ENCODE measurements at places on chromosomes 3 and 15.

DNA sequence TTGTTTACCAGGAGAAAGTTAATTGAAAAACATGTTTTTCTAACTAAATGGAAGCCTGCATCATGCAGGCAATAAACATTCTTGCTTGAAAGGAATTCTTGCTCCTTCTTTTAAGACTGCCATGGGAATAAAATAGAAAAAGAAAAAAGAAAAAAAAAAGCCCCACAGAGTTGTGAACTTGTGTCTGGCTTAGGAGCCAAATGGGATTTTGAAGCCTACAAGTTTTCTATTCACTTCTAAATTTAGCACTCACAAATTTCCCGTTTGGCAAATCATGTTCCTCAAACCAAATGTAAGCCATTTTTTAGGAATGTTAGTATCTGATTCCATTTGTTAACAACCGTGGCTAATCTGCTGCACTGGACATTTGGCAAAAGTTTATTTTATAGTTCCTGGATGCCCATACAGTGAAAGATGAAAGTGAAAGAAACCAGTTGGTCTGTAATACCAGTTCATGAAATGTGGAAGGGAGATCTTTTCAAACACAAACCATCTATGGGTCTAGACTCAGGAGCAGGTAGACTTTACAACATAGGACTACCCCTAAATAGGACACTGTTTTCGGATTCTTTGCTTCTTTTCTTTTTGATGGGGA, 133.8 kb upstream of the GMNC start:
- DNase-seq, result no peak

GRCh38 chr3:162665684-162666391, 1169.2 kb downstream of the OTOL1 start:
- no peak for DNase-seq

- no peak for DNase-seq
Measured at GRCh38 chr3:57803647-57804081, 47.6 kb downstream of the SLMAP start.

GRCh38 chr3:170179432-170179831, 2.1 kb downstream of the PHC3 start:
- DNase-seq, result no peak

DNA sequence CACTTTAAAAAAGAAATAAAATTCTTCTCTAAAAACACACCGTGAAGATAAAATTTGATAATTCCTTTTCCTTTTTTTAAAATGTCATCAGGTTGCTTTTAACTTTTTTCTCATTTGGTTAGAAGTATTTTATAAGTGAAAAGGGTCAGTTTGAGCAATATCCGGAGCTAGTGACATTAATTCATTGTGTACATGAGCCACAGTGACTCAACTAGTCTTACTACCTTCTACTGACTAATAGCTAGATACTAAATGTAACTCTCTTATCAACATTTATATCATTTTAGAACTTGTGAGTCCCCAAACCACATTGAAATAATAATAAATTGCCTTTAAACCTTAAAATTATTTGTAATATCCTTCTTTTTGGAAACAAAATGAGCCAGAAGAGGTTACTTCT, 101.2 kb upstream of the ZBTB20 start:
- no peak for DNase-seq

- DNase-seq, result peak; percentile 65
Measured at GRCh38 chr3:194249323-194250097, 101.6 kb downstream of the CPN2 start.

GRCh38 chr15:48781017-48781416, 29.9 kb downstream of the CEP152 start:
- DNase-seq, result no peak

DNA sequence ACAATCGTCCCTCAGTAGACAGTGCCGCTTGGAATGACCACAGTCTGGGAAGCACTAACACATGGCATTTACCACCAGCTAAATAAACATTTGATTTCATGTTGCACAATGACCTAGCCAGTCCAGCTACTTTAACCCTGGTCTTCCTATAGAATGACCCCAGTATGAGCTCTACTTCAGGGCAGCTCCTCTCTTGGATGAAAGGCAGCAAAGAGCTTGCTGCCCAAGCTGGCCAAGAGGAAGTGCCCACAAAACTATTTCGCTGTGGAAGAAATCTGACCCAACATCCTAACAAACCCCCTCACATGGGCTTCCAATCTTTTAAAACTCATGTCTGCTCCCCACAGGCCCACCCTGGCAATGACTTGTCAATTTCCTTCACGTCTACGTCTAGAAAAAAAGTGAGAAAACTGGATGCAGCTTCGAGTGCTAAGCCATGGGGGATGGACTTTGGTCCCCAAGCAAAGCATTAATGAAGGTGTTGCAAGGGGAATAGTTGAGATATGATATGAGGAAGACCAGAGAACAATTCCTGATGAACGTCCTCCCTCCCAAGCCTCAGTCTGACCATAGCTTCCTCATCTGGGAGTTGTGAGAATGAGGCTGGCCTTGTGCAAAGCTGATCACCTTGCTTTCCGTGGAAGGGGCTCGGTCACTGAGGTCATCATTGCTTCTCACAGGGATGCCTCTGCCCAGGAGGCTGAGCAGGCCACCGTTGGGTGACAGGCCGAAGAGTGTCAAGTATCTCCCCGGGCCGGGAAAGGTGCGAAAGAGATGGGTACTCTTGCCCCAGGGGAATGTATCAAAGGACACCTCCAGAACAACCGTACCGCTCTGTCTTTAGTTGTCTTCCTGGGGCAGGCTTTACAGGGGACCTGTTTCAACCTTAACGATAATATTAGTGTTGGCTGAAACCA, 964 bp downstream of the SLC25A20 start:
- no peak for DNase-seq

DNA sequence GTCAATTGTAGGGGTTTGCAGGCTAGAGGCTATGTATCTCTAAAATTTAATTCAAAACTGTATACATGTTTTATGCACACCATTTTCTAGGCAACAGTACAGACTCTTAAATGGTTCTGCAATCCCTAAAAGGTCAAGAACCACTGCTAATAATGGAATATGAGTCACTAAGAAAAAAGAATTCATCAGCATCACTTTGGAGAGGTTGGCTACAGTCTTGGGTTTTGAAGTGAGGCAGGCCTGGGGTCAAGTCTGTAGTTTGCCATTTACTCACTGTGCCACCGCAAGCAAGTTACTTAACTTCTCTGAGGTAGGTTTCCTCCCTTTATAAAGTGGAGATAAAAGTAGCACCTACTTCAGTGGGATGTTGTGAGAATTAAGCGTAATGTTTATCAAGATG, 33.7 kb downstream of the THRB start:
- no peak for DNase-seq

- DNase-seq, result peak; percentile 85
Measured at GRCh38 chr3:140206196-140207040, 271.4 kb downstream of the CLSTN2 start.

GRCh38 chr15:45391746-45392583, 13.6 kb upstream of the GATM start:
- DNase-seq, result no peak

GRCh38 chr3:58084788-58085543, 76.7 kb downstream of the FLNB start:
- DNase-seq, result no peak

DNA sequence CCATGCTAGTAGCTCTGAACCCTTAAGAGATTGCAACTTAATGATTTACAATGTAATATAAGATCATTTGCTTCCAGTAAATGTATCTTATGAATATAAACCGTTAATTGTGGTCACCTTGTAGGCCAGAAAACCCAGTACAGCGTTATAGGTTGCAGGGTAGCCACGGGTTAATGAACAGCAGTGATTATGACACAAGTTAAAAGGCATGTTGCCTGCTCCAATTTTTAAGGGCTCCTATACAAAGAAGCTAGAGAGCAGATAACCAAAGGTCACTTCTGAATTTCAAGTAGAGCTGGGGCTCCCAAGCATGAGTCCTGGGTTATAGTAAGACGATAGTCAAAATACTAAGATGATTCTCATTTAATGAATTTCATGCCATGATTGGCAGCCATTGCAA, 13.5 kb downstream of the GUCA1C start:
- no peak for DNase-seq

DNA sequence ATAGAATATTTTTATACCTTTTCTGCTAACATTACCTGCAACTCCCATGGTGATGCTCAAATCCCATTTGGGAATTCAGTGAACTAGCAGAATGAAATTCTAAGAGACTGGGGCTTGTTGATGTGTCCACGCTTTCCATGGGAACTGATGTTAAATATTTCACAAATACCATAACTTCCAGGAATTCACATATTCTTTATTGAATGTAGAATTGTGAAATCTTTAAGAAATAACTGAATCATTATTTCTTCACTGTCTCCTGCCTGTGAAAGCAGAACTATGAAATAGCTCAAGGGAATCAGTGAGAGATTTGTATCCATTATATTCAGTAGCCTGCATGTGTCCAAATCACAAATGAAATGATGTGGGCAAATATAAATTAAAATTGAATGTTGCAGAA, 130.8 kb downstream of the SERPINI1 start:
- no peak for DNase-seq

GRCh38 chr3:113507501-113508067, 7.4 kb downstream of the SPICE1 start:
- DNase-seq, result no peak

Data from NCI-H1436 (cell line).